ENCODE measurements at places on chromosomes 7 and 10.

- no peak for DNase-seq
These were observed 200.7 kb upstream of the AHR start for GRCh38 chr7:17097668-17098297.

DNA sequence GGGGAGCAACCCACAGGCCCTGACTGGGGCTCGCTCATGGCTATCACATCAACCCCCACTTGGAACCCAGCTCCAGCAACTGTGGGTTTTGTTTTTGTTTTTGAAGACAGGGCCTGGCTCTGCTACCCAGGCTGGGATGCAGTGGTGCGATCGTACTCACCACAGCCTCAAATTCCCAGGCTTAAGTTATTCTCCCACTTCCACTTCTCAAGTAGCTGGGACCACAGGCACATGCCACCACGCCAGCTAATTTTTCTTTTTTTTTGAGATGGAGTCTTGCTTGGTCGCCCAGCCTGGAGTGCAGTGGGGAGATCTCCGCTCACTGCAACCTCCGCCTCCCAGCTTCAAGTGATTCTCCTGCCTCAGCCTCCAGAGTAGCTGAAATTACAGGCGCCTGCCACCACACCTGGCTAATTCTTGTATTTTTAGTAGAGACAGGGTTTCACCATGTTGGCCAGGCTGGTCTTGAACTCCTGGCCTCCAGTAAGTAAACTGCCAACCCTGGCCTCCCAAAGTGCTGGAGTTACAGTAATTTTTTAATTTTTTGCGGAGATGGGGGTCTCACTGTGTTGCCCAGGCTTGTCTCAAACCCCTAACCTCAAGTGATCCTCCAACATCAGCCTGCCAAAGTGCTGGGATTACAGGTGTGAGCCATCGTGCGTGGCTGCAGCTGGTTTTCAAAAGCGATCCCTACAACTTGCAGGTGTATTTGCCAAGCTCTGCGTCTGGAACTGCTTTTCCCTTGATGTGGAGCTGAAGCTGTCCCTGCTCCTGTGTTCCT is 228.7 kb downstream of the SKIDA1 start:
- no peak for DNase-seq

GRCh38 chr10:92238586-92239098 is 52.2 kb downstream of the CPEB3 start:
- DNase-seq, result no peak

- DNase-seq, result no peak
These were observed 43.0 kb downstream of the LHFPL3 start for GRCh38 chr7:104371216-104371979.

DNA sequence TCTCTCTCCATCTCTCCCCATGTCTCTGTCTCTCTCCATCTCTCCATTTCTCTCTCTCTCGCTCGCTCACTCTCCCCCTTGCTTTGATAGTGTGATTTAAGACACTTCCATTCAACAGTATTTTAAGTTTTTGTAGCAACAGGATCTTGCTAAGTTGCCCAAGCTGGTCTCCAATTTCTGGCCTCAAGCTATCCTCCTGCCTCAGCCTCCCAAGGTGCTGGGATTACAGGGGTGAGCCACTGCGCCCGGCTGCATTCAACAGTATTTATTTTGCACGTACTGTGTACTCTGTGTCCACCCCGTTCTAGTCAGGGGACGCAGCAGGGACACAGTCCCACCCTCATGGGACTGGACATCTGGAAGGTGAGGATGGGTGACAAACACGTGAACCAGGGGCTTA is 14.4 kb upstream of the PDGFA start:
- no peak for DNase-seq

DNA sequence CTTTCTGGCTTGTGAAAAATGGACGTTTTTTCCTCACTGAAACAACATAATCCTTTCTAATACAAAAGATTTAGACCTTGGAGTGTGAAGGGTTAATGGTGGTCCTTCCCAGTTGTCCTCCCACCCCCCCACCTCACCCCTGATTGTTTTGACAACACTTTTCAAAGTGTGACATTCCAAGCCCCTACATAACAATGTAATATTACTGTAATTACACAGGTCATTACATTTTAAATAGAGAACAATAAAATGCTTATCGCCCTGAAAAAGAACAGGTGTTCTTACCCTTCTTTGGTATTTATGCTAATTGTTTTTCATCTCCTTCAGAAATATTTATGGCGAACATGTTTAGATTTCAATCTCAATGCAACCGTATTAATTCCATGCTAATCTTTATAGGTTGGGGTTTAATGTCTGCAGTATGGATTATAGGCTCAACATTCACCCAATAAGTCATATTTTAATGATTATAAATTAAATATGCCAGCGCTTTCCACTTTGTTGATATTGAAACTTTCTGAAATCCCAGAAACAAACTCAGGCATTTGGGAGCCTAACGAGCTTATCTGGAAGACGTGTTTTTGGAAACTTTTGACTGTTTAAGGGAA is 5.0 kb downstream of the TCF7L2 start:
- no peak for DNase-seq

- DNase-seq, result peak; percentile 63
These were observed 23.8 kb upstream of the MKI67 start for GRCh38 chr10:128150045-128150493.

DNA sequence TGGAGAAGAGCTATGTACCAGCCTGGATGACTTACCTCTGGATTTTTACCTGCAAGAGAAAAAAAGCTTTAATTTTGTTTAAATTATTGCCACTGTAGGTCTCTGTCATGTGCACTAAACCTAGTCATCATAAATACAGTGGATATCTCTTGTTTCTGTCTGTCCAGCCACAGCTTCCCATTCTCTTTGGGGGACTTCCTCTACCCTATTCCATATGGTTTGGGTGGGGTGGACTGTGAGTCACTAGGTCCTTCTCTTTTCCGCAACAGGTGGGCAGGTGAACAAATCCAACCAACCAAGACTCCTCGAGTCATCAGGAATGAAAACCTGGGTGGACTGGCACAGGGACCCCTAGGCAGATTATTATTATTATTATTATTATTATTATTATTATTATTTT is 87.3 kb upstream of the CYTH3 start:
- no peak for DNase-seq

- DNase-seq, result no peak
These were observed 324.6 kb upstream of the FZD1 start for GRCh38 chr7:90939666-90940065.

- DNase-seq, result no peak
These were observed 35.2 kb upstream of the GDF10 start for GRCh38 chr10:47264797-47265281.

DNA sequence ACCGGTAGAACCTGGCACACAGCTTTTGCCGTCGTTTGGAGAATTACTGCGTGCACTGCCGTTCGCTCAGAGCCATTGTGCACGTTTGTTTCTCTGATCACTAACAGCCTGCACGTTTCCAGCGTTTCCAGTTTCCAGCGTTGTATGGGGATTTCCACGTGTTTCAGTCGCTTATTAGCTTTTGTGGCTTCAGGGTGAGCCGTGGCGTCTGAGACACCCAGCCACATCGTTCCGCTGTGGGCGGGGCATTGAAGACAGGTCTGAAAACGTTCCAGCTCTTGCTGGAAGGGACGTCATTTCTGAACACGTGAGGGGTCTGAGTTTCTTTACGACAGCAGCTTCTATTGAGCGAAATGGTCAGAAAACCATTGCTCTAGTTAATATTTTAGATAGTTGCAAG is 164.8 kb downstream of the DNAJB6 start:
- DNase-seq, result peak; percentile 71

- DNase-seq, result no peak
These were observed 9.2 kb downstream of the MOSPD3 start for GRCh38 chr7:100621554-100621953.

DNA sequence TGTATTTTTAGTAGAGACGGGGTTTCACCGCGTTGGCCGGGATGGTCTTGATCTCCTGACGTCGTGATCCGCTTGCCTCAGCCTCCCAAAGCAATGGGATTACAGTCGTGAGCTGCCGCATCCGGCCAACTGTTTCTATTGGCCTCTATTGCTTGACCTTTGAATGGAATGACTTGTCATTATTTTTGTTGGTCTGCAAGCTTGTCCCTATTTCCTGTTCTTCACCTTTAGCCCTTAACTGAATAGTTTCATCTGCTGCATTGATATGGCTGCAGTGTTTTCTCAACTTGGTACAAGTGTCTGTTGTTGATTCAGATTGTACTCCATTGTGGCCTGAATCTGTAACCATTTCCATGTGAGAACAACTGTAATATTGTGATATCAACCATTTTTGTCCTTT is 105.5 kb downstream of the POLL start:
- no peak for DNase-seq
